Epithelial cell of proximal tubule (primary cell): ENCODE measurements at places on chromosomes 13 and 19. TPM values are rescaled to one million over a fixed set of nuclear protein-coding genes. Genes with fewer than 3 reads are reported as not detected.

- no peak for DNase-seq
Observed at GRCh38 chr13:108120302-108120701, 95.0 kb downstream of the LIG4 start.

- DNase-seq = no peak
Observed at GRCh38 chr19:540867-541637, 2.8 kb upstream of the GZMM start.

DNA sequence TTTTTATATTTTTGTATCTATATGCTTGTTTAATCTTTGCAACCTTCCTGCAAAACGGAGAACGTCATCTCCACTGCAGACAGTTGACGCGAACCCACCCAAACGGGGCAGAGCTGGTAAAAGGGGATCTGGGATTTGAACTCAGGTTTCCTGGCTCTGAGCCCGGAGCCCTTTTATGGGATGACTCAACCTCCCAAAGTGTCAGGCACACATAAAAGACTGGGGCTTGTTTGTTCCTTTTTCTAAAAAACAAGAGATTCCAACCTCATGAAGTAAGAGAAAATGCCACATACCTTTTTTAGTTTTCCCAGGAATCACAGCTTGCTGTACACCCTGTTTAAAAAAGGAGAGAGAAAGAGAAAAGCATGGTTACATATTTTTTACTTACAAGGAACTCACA is 78.9 kb downstream of the GADD45B start:
- DNase-seq = no peak

GRCh38 chr13:65085977-65086376 is 2144.2 kb downstream of the PCDH9 start:
- DNase-seq = no peak

Gene VMAC
- 0.87 and 2.2 TPM in 2 replicates for total RNA-seq

Gene ZNF709
- total RNA-seq = 1.2 and 1.9 TPM in 2 replicates

GRCh38 chr19:30163663-30164062 is 208.5 kb upstream of the ZNF536 start:
- DNase-seq = no peak

DNA sequence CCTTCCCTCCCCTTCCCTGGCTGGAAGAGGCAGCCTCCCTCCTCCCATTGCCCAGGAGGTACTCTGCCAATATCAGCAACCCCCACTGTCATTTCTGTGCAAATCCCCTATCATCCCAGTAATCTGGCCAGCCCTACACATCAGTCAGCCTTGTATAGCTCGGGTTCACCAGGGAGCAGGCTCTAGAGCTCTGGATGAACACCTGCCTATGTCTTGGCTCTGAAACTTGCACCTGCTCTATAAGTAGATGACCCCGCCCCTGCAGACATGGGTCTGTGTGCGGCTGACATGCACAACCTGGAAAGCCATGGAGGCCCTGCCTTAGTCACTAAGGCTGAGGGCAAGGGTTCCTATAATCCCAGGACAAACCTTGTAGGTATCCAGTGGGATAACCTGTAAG is 1042.9 kb downstream of the UQCRFS1 start:
- no peak for DNase-seq

DNA sequence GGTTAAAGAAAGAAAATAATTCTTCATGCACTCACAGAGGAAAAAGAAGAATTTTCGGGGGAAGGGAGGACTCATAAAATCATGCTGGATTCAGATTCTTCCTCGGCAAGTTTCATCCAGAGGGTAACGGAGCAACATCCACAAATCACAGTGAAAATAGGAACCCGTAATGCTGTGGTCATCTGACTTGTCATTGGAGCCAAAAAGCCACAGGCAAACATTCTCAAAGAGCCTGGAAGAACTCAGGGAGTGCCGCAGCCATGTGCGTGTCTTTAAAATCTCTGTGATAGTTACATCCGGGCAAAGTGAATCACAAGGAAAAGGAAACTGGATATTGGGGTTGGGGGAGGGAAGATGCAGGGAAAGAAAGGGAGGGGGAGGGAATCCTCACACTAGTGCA is 33.0 kb upstream of the VSTM2B start:
- no peak for DNase-seq

DNA sequence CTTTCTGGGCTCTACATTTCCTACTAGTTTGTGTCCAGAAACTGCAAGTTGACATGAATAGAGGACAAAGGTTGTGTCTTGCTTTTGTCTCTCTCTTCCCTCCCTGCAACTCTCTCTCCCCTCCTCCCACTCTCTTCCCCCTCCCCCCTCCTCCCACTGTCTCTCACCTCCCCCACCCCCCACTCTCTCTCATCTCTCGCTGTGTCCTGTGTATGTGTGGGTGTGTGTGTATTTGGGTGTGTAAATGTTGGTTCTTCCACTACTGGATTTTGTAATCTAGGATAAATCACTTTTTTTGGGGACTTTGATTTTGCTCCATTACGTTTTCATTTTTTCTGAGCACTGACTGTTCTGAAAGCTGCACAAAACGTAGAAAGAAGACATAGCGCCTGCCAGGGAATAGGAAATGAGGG is 48.4 kb downstream of the AKAP11 start:
- DNase-seq = no peak

Gene CGB3
- total RNA-seq = not detected in 2 replicates

GRCh38 chr19:55454787-55455243 is 6.6 kb downstream of the ISOC2 start:
- DNase-seq = no peak

Gene C2CD4C
- 0.12 TPM in 1 of 2 replicates, not detected in the other for total RNA-seq

Gene SMAD9
- 0.80 and 4.8 TPM in 2 replicates for total RNA-seq

GRCh38 chr19:35766571-35767104 is 8.7 kb downstream of the PROSER3 start:
- no peak for DNase-seq

Gene BRME1
- total RNA-seq = 0.58 and 1.4 TPM in 2 replicates

DNA sequence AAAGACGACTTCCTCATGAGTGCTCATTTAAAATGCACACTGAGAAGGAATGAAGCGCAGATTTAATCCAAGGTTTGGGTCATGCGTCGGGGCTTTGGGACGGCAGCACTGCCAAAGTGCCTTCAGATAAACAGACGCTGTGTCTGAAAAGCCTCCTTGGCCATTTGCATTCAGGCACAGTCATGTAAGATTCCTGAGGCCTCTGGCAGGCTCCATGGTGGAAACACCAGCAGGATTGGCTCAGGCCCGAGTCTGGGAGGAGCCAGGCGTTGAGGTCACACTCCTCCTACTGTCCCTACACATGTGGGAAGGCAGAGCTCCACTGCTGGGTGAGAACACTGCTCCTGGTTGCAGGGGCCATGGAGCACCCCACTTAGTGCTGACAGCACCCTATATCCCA is 113.3 kb upstream of the KL start:
- no peak for DNase-seq

DNA sequence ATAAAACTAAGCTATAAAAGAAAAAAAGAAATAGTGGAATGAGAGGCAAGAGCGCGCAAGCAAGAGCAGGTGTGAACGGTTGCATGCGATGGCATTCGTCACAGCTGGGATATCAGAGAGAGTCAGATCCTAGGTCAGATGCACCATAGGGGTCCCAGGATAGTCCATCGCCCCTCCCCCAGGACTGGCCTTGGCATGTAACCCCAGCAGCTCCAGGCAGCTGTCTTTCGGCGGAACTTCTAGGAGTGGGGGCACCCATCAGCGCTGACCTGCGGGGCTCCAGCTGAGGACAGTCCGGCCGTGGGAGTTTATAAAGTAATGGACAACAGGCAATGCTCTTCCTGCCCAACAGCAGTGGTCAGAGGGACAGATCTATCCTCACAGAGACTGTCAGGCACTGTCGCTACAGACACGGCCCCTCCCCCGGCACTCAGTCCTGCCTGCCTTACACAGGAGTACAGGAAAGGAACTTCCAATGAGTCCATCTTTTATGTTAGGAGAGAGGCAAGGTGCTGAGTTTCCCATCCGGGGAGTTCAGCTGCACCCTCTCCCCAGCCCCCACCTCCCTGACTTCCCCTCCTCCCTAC is 1.4 kb downstream of the SIAH3 start:
- no peak for DNase-seq
